ENCODE measurements at places on chromosomes 1 and 21. TPM values are rescaled to one million over a fixed set of nuclear protein-coding genes. Genes with fewer than 3 reads are reported as not detected.

CYP4B1 gene
- 1,081 TPM for total RNA-seq

SPRR1A gene
- not detected for total RNA-seq

- H3K27me3 ChIP-seq = no peaks in the 10 kb centered on the region
- no peak overlapping the region for H3K27ac ChIP-seq
- no peaks in the 10 kb centered on the region for H3K4me1 ChIP-seq
- H3K36me3 ChIP-seq = no peaks in the 10 kb centered on the region
- no peak overlapping the region for H3K4me3 ChIP-seq
Observed at GRCh38 chr1:87902830-87903229, 574.1 kb downstream of the LMO4 start.

GRCh38 chr1:41315146-41315822, 46.0 kb upstream of the FOXO6 start:
- no peak overlapping the region for H3K4me3 ChIP-seq
- DNase-seq = no peak
- H3K4me1 ChIP-seq = peaks cover 10% of the 10 kb centered on the region
- no peak overlapping the region for H3K27ac ChIP-seq
- no peaks in the 10 kb centered on the region for H3K36me3 ChIP-seq

DNA sequence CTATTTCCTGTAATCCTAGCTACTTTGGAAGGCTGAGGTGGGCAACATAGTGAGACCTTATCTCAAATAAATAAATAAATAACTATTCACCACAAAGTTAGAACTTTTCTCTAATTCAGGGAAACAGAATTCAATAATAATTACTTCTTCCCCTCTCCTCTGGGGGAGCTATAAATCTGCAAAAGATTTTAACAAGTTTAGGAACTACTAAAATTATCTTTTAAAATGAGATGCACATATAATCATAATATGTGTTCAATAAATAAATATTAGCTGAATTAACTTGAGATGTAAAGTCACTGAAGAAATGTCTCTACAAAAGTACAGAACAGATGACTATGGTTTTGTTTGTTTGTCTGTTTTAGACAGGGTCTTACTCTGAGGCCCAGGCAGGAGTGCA, 14.1 kb downstream of the WDR47 start:
- peaks cover 5% of the 10 kb centered on the region for H3K36me3 ChIP-seq
- no peaks in the 10 kb centered on the region for H3K4me1 ChIP-seq
- no peak for DNase-seq
- H3K27me3 ChIP-seq = no peaks in the 10 kb centered on the region

GRCh38 chr1:2442661-2443060, 30.3 kb upstream of the PEX10 start:
- DNase-seq = no peak
- H3K27me3 ChIP-seq = peaks cover 65% of the 10 kb centered on the region
- no peaks in the 10 kb centered on the region for H3K36me3 ChIP-seq
- no peaks in the 10 kb centered on the region for H3K4me1 ChIP-seq

- no peaks in the 10 kb centered on the region for H3K36me3 ChIP-seq
- H3K27me3 ChIP-seq = no peaks in the 10 kb centered on the region
- no peak overlapping the region for H3K27ac ChIP-seq
- no peaks in the 10 kb centered on the region for H3K4me1 ChIP-seq
Observed at GRCh38 chr1:48841461-48841860, 64.8 kb upstream of the BEND5 start.

All from tibial nerve (tissue), 4 donors.